ENCODE measurements at places on chromosomes 7 and 10. TPM values are rescaled to one million over a fixed set of nuclear protein-coding genes. Genes with fewer than 3 reads are reported as not detected.

FAM13C gene
- polyA plus RNA-seq: 27.4 TPM

CYP3A4 gene
- 0.22 TPM for polyA plus RNA-seq

SPAM1 gene
- polyA plus RNA-seq: not detected

CRPPA gene
- polyA plus RNA-seq: 3.9 TPM

NPTX2 gene
- 7.4 TPM for polyA plus RNA-seq

SDK1 gene
- polyA plus RNA-seq: 3.4 TPM

Measured in forelimb muscle (tissue), 1 donor.